ENCODE measurements at places on chromosomes 11 and 22.

- peak; percentile 36 for DNase-seq
Observed at GRCh38 chr11:36254713-36255112, 34.5 kb downstream of the COMMD9 start.

DNA sequence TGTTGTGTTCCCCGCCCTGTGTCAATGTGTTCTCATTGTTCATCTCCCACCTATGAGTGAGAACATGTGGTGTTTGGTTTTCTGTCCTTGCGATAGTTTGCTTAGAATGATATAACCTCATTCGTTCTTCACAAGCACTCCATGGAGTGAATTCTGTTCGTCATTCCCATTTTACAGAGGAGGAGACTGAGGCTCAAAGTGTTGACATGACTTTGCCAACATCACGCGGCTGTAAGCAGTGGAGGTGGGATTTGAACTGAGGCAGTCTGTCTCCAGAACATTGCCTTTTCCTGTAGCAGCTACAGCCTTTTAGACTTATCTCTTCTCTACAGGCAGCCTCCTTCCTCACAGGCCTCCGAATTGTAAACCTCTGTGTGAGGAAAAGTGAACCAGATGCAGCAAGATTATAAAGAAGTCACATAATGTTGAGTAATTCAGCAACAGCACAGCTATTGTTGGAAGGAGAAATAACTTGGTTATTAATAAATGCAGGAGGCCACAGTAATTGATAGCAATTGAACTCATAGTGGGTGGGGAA lies 74.6 kb downstream of the MYO18B start:
- DNase-seq: no peak

DNA sequence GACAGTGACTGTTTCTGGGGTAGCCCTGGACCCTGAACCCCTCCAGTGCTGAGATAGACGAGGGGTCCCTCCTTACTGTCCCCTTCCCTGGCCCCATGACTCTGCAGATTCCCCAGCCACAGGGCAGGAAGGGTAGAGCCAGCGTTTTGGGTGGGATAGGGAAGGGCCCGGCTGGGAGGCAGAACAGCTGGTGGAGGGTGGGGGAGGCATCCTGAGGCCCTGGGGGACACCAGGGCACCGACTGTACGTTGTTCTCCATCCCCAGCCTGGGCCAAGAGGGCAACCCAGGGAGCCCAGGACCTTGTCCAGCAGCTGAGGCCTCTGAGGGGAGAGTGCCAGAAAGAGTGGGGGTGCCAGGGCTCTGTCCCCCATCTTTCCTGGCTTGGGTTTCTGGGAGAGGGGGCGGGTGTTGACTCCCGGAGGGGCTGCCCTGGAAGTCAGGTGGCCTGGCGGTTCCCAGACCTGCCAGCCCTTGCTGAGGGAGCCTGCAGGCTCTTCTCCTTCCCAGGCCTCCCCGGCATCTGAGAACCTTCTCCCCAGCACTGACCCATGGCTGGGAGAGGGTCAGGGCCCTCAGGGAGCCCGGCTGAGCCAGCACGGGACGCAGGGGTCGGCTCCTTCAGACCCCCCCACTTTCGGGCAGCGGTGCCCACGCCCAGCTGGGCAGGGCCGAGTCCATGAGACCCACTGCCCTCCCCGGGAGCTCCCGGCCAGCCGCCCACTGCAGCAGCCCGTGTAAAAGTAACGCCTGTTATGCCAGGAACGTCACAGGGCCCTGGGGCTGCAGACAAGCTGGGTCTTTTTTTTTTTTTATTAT lies 30.3 kb downstream of the IGF2 start:
- no peak for DNase-seq

DNA sequence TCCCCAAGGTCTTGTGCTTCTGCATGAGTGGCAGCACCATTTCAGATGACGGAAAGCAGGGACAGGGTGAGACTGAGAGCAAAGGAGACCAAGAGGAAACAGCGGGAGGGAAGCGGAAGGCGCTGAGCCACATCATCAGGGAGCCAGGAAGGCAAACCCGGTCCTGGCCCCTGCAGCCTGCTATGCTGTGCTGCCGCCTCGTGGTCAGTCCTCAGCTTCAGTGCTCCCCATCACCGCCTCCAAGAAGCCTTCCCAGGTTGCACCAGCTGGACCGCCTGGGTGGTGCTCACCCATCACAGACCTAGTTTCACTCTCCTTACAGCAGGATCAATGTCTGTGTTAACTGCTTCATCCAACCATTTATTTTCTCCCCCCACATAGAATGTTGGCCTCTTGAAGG lies 73.0 kb upstream of the PHF21B start:
- no peak for DNase-seq

GRCh38 chr11:3108183-3108721 lies 51.0 kb upstream of the CARS1 start:
- no peak for DNase-seq

DNA sequence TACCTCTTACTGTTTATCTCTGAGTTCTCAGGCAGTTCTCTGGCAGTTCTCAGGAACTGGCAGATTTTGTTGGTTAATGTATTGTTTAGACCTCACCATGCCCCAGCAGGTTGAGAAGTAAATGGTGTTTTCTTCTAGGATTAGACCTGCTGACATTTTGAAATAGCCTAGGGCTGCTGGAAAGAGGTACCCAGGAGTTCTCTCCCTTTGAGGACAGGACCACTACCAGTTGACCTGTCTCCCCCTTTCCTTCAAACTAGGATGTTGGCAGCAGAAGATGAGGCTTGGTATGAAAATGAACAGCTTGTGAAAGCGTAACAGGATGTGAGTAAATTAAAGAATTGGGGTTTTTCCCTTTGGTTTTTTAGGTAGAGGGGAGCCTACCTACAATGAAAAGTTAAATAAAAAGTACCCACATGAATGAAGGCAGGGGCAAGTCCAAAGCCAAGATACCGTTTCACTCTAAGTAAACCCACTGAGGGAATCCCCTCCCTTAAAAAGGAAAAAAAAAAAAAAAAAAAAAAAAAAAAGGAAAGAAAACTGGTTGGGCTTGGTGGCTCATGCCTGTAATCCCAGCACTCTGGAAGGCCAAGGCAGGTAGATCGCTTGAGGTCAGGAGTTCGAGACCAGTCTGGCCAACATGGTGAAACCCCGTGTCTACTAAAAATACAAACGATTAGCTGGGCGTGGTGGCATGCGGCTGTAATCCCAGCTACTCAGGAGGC lies 96.2 kb downstream of the PDHX start:
- DNase-seq: no peak

- DNase-seq: peak; percentile 98
Observed at GRCh38 chr11:64241241-64241490, 271 bp downstream of the FKBP2 start.

DNA sequence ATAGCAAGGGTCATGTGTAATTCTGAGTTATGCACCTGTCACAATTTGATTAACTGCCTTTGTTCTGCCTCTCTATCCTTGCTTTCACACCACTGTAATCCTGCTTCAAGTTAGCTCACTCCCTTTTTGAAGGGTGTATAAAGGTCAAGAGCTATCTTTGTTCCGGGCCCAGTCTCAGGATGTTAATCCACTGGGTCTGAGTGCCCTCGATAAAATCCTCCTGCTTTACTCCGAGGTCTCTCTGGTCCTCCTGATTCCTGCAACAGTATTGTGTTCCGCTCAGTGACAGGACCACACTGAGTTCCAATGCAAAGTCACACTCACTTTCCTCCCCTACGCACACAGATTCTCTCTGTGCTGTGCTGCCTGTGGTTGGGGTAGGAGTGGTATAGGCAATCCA lies 186.5 kb downstream of the DYNC2H1 start:
- DNase-seq: no peak

GRCh38 chr22:38824585-38824984 lies 19.2 kb downstream of the NPTXR start:
- DNase-seq: peak; percentile 71

- DNase-seq: peak; percentile 67
Observed at GRCh38 chr22:45758603-45759002, 87.0 kb downstream of the ATXN10 start.

DNA sequence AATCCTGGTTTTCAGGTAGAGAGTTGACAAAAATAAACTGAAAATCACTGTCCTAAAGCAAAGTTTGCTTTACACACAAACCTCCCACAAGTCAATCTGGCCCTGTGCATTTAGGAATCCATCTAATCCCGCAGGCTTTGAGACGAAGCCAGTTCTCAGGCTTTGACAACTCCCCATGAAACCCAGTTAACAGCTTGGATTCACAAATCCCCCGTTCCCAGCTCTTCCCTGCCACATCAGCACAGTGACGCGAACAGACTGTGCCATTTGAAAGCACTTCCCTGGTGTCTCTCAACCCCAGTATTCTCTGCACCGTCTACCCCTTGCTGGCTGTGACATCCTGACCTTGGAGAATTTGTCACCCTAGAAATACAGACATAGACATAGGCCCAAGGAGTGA lies 117.8 kb downstream of the OPCML start:
- no peak for DNase-seq

DNA sequence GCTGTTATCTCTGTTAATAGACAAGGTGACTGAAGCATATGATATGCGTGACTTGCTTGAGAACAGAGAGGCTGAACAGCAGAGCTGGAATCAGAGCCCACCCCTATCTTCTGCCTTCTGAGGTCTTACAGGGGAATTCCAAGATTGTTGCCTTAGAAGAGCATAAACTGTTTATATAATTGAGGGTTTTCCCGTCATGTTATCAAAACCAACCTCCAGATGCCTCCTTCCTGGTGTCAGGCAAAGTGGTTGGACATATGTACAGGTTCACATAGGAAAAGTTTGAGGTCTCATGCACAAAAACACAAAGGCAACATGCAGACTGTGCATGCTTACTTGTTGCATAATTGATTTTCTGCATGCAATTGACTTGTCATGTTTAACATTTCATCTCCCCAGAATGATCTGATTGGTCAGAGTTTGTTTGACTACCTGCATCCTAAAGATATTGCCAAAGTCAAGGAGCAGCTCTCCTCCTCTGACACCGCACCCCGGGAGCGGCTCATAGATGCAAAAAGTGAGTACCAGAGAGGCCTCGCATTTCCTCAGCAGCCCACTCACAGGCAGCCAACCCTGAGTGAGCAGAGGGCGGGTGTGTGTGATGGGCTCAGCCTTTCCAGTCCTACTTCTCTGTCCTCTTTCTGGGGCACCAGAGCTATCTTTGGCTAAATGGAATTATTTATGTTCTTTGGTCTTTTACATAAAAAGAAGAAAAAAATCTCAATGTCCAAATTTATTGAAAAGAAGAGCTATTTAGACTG lies 88.9 kb downstream of the BMAL1 start:
- DNase-seq: no peak

DNA sequence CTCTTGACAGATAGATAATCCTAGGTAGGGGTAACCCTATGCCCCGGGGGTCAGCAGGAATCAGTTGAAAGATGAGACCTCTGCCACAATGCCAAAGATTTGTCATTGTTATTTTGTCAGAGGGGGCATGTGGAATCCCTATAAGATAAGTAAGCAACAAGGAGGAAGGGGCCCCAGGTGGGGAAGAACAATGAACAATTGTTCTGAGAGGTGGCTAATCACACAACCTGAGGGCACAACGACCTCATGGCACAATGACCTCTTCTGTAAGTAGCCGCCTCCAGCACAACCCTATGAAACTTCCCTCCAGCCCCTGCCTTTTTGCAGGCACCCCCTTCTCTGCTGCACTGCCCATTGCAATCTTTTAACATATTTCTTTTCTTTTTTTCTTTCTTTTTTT lies 11.8 kb upstream of the FBLN1 start:
- no peak for DNase-seq

DNA sequence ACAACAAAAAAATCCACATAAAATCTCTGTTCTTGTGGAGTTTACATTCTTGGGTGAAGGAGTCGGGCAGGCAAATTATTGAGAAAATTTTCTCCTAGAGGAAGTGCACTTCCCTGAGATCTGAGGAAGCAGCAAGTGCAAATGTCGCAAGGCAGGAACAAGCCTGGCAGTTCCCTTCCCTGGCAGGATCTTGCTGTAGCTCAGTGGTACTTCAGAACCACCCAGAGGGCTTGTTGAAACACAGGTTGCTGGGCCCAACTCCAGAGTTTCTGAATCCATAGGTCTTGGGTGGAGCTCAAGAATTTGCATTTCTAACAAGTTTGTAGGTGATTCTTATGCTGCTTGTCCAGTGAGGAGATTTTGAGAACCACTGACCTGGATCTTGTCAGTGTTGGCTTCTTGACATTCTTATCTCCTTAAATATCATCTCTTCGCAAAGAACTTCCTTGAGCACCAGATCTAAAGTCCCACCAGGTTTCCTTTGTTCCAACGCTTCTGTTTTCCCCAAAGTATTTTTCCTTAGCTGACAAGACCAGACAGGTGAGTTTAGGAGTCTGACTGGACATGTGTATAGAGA lies 9.6 kb downstream of the QSER1 start:
- no peak for DNase-seq

- DNase-seq: peak; percentile 63
Observed at GRCh38 chr11:18408558-18409291, 3.4 kb upstream of the LDHC start.

- peak; percentile 50 for DNase-seq
Observed at GRCh38 chr11:44530413-44531115, 34.9 kb upstream of the CD82 start.

DNA sequence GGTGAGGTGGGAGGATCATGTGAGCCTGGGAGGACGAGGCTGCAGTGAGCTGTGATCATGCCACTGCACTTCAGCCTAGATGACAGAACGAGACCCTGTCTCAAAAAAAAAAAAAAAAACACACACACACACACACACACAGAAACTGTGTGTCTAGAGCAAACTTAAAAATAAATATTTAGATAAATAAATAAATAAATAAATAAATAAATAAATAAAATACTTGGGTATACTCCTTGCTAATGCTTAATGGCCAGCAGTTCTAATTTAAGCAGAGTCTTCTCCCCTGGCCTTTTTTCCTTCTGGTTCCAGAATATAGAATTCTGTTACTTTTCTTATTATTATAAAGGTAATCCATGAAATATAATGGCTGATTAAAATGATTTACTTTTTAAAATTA lies 5.1 kb upstream of the ARL2 start:
- no peak for DNase-seq

DNA sequence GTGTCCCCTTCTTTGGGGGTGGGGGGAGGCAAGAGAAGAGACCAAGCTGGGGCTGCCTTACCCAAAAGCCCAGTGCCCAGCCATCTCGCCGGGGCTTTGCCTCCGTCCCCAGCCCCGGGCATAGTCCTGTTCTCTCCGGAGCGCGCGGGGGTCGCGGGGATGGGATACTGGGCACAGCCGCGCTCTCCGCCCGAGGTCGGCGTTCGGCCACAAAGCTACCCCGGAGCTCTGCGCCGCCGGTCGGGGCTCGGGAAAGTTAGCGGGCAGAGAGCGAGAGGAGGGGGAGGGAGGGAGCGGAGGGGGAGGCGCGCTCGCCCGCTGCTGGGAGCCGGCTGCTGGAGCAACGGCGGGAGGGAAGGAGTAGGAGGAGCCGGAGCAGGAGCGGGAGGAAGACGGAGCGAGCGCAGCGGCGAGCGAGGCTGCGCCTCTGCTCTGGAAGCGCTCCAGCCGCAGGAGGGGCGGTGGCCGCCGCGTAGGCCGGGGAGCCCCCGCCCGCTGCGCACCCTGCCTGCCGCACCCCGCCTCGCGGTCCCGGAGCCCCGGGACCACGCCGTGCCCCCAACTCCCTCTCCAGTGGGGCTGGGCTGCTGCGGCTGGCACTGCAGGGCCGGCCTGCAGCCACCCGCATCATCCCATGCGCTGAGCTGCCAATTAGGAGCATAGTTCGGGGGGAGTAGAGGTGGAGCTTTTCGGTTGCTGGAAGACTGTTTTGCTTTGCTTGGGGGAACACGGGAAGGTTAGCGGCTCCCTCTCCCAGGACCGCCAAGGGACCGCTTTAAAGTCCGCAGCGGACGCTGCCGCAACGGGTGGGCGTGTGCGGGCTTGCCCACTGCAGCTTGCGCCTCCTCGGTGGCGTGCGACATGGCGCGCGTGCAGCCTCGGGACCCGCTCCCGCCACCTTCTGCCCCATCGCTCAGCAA lies at the start of gene SCN4B:
TSS of gene SCN4B (minus strand) at position 272 of the 920 bp plus-strand sequence. CDS start at position 122, 150 bp downstream.
- peak; percentile 72 for DNase-seq

Measured in M059J (cell line).